ENCODE measurements at places on chromosomes 1 and 21.

DNA sequence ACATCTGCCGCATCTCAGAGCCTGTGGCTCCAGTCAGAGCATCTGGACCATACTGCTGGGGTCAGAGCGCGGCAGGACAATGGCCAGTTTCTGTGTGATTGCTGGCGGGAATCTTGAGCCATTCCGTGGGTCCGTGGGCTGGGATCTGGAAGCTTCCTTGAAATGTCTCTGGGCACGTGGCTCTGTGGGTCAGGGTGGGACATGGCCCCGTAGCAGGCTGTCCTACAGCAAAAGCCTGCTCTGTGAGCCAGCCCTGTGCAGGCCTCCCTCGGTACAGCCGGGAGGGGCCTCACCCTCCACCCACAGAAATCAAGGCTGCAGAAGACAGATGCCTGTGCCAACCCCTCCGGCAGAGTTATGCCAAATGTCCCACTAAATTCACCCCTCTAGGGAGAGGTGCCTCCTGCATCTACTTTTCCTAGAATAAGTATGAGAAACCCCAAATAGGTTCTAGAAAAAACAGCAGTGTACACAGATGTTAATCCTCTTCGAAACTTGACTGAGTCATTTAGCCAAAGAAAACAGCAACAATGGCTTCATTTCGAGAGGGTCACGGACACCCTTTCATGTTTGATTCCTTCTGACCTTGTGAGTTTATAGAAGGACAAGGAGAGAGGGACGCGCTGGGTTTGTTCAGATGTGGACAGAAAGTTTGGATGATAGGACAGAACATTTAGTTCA lies 27.8 kb downstream of the COL18A1 start:
- no peak for DNase-seq

DNA sequence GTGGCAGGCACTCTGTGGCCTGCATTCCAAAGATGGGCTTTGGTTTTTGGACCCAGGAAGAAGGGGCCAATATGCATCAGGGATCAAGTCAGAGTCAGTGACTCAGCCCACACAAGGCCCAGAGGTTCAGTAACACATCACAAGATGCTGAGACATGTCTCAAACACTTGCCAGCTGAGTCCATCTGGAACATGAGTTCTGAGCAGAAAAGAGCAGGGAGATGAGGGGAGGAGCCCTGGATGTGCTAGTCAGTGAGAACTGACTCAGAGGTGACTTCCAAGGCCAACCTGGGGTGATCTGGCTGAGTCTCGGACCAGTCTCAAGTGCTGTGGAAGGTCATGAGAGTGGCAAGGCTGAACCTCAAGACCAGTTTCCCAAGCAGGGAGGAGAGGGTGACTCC lies 150.1 kb downstream of the CDC7 start:
- DNase-seq: peak; percentile 87

DNA sequence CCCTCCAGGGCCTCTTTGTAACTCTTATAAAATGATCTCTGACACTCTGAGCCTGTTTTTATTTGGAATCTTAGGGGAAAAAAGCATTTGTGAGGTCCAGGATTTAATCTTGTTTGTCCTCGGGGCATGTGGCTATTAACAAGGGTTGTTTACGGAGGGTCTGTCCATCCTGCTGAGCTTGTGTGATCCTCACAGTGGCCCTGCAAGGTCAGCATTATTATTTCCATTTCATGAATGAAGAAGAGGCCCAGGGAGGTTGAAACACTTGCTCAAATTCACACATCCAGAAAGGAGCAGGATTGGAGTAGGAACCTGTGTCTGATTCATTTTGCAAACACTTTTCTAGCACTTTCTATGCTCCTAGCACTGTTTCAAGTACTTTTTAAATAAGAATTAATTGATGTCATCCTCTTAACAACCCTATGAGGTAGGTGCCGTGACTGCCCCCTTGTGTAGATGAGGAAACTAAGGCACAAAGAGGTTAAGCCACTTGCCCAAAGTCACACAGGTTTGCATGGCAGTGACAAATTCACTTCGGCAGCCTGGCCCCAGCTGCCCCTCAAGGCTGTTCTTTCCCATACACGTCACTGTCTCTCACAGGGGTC lies 178.9 kb downstream of the MIS18A start:
- no peak for DNase-seq

DNA sequence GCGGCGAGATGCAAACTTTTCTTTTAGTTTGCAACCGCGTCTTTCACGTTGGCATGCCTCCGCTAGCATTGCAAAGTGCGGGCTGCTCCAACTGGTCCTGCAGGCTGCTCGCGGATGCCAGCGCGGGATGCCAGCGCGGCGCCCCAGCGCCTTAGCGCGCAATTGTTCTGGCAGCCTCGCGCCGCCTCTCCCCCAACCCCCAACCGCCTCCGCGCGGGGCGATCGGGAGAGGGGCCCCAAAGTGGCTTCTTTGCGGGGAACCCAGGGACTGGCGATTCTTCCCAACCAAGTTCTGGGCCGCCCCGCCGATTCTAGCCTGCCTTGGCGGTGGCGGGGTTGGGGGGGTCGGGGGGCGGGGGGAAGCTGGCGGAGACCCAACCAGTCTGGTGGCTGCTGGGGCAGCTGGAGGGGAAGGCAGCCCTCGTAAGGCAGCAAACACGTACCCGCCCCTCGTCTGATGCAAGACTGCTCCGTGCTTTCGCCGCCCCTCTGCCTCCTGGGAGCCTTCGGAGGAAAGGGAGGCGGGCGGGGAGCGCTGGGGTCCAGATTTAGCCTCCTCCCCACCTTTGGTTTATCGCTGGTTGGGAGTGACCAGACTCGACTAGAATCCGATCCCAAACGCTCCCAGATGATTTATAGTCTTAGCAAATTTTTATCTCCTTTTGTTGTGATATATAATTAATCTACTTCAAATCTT lies 756 bp downstream of the PHGDH start:
- DNase-seq: peak; percentile 93

GRCh38 chr1:230307213-230307612 lies 118.9 kb downstream of the PGBD5 start:
- no peak for DNase-seq

DNA sequence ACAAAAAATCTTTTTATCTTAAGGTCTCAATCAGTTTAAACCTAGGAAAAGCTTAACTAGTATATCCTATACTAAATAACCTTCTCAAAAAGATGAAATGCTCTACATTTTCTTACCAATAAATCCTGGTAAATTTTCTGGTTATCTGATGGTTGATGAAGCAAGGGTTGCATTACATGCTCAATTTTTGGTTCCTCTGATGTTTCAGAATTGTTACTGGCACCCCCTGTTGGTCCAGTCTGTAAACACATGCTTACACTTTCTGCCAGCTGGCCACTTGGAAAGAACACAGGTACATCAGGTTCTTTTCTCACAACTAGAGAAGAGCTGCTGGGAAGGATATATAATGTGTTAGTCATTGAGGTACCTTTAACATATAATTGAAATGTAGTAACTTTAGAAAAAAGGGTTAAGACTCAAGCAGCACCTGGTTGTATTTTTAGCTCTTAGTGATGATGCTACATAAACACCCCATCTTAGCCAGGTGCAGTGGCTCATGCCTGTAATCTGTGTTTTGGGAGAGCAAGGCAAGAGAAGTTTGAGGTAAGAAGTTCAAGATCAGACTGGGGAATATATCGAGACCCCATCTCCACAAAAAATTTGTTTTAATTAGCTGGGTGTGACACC lies 30.9 kb upstream of the TAL1 start:
- peak; percentile 1 for DNase-seq

DNA sequence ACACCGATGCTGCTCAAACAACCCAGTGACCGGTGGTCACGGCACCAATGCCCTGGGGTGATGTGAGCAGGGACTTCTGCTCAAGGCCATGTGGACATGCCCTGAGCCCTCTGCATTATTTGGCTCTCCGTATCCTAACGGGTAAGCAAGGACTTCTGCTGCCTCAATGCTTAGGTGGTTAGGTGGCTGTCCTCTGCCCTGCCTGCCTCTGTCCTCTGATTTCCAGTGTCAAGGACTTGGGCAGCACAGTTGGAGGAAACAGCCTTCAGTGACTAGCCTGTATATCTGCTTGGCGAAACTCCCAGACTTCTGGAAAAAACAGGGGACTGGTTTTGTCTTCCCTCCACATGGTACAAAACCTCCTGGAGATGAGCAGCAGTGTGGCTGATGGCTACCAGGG lies 34.5 kb downstream of the DNAJC11 start:
- DNase-seq: no peak

DNA sequence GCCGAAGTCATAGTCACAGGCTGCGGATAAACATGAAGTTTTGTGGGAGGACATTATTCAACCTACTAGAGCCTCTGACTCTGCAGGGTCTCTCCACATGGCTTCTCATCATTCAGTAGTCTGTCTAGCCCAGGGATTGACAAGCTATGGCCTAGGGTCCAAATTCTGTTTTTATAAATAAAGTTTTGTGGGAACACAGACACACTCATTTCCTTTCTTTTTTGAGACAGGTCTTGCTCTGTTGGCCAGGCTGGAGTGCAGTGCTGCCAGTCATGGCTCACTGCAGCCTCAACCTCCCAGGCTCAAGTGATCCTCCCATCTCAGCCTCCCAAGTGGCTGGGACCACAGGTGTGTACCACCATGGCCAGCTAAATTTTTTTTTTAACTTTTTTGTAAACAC lies 8.1 kb upstream of the ENO1 start:
- DNase-seq: no peak

DNA sequence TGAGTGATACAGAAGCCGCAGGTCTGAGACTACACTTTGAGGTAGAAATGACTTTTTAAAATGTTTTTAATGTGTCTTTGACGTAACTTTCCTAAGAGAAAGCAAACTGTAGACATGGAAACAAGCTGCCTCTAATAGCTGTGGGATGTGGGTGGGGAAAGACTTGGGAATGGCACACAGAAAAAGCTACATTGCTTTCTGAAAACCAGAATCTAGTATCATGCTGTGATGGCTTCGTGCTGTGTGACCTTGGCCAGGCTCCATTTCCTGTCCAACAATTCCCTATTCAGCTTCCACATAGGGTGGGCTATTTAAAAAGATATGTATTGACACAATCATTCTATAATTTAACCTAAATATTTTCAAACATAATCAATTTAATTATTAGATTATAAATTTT lies 909.1 kb downstream of the NCAM2 start:
- no peak for DNase-seq

- DNase-seq: peak; percentile 95
These were observed 43.0 kb downstream of the SLC9A1 start for GRCh38 chr1:27111626-27112573.

- no peak for DNase-seq
These were observed 4.9 kb downstream of the WNT9A start for GRCh38 chr1:227942716-227943261.

GRCh38 chr1:228267962-228268880 lies 60.4 kb downstream of the OBSCN start:
- no peak for DNase-seq

GRCh38 chr1:41894101-41894807 lies 24.5 kb downstream of the HIVEP3 start:
- DNase-seq: no peak

DNA sequence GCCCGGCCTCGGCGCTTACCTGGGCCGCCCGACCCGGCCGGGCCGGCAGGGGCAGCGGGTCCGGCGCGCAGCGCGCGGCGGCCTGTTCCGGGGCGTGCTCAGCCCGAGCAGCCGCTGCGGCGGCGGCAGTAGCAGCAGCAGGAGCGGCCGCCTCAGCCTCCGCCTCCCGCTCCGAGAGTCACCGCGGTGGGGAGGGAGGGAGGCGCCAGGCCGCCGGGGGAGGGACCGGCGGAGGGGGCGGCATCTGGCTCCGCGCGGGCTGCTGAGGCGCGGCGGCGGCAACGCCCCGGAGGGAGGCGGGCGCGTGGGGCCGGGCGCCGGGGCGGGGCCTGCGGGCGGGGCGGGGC lies at the start of gene CTNNBIP1:
Gene CTNNBIP1, minus strand, starts transcription at position 194 of the 347 bp plus-strand sequence. CDS start 38,205 bp downstream, outside the sequence.
- no peak for DNase-seq

DNA sequence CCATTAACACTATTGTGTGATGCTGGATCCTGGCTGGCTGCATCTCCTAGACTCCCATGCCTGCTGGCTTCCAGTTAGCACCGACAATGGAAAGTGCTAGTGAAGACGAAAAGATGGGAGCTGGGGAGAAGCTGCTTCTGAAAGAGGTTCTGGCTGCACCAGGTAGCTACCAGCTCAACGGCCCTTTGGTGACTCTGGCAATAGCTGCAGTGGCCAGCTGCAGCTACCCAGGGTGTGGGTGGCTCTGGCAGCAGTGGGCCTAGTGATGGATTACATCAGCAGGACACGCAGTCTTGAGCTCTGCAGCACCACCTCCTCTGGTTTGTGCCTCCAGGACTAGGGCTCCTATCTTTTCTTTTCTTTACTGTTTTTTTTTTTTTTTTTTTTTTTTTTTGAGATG lies 662.6 kb downstream of the MATN1 start:
- DNase-seq: no peak

DNA sequence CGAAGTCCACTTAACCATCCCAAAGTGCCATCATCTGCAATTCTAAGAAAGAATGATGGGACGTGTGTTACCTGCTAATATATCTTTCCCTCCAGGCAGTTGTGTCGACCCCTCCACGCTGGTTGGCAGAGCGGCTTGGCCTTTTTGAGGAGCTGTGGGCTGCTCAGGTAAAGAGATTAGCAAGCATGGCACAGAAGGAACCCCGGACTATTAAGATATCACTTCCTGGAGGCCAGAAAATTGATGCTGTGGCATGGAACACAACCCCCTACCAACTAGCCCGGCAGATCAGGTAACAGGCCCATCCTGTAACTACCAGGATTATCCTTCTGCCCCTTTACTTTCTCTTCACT lies 520 bp downstream of the TARS2 start:
- no peak for DNase-seq

DNA sequence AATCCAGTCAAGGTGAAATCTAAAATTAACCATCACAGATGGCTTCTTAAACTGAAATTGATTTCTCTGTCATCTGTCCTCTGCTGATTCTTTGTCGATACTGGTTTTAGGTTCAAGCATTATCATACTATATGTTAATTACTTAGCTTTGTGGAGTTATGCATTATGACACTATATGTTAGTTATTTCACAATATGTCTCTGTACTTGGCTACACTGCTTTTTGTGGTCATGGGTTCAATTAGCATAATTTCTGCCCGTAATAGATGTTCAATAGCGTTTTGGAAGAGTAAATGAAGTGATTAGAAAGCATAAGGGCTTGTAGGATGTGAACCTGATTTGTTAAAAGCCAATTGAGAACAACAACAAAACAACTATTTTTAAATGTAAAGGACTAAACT lies 28.2 kb downstream of the IFI44 start:
- no peak for DNase-seq

DNA sequence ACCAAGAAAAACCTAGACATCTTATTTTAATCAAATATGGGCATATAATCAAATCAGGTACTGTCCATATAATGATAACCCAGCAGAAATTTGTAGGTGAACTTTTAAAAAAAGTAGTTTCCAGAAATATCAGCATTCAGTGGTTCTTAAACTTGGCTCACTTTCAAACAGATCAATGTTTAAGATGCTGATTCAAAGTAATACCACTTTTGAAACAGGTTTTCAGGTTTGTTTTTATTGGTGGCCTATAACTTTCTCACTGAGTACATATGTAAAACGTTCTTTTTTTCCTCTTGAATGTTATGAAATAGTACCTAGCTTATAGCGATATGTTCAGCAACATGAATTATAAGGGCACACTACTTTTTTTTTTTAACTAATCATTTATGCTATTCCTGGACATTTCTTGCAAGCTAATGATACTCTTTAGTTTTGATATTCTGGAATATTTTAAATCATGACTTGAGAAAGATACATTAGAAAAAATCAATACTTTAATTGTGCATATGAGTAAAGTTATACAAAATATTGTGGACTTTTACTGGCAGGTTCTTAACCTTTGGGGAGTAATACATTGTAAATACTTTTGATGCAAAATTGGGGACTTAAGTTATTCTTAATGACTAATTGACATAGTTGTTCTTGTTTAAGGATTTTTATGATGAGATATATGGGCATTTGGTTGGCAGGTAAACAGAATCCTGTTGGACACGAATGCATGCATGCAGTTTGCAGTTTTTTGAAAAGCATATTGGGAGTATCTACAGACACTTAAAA lies 3.0 kb downstream of the NFIA start:
- no peak for DNase-seq

All from fibroblast of skin of left biceps (primary cell).